OCI-LY7 (cell line): ENCODE measurements at places on chromosomes 11 and 22. TPM values are rescaled to one million over a fixed set of nuclear protein-coding genes. Genes with fewer than 3 reads are reported as not detected.

Gene CASP5
- not detected in 2 replicates for total RNA-seq

Gene PAAF1
- total RNA-seq: 35.0 and 35.5 TPM in 2 replicates

DNA sequence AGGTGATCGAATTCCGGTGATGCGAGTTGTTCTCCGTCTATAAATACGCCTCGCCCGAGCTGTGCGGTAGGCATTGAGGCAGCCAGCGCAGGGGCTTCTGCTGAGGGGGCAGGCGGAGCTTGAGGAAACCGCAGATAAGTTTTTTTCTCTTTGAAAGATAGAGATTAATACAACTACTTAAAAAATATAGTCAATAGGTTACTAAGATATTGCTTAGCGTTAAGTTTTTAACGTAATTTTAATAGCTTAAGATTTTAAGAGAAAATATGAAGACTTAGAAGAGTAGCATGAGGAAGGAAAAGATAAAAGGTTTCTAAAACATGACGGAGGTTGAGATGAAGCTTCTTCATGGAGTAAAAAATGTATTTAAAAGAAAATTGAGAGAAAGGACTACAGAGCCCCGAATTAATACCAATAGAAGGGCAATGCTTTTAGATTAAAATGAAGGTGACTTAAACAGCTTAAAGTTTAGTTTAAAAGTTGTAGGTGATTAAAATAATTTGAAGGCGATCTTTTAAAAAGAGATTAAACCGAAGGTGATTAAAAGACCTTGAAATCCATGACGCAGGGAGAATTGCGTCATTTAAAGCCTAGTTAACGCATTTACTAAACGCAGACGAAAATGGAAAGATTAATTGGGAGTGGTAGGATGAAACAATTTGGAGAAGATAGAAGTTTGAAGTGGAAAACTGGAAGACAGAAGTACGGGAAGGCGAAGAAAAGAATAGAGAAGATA lies at the start of gene MALAT1:
TSS of gene MALAT1 (plus strand) at position 69 of the 736 bp plus-strand sequence.
- peak; percentile 97 for DNase-seq

- no peak for DNase-seq
These were observed 4.9 kb upstream of the APOA5 start for GRCh38 chr11:116796548-116796947.

Gene ARHGAP8
- total RNA-seq: not detected in 2 replicates

Gene C1QTNF5
- total RNA-seq: not detected in 2 replicates

DNA sequence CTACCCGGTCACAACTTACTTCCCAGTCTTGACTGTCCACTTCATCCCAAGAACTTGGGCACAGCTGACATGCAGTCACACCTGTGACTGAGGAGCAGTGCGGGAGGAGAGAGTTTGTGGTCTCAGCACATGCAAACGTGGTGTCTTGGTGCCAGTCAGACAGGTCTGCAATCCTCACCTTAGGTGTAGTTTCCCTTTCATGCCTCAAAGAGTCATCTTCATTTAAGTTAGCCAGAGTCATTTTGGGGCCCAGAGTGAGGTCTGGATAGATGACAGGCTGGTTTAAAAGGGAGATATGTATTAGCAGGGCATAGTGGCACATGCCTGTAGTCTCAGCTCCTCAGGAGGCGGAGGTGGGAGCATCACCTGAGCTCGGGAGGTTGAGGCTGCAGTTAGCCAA lies 108.5 kb upstream of the SORL1-AS1 start:
- no peak for DNase-seq

Gene TRIM51
- not detected in 2 replicates for total RNA-seq

DNA sequence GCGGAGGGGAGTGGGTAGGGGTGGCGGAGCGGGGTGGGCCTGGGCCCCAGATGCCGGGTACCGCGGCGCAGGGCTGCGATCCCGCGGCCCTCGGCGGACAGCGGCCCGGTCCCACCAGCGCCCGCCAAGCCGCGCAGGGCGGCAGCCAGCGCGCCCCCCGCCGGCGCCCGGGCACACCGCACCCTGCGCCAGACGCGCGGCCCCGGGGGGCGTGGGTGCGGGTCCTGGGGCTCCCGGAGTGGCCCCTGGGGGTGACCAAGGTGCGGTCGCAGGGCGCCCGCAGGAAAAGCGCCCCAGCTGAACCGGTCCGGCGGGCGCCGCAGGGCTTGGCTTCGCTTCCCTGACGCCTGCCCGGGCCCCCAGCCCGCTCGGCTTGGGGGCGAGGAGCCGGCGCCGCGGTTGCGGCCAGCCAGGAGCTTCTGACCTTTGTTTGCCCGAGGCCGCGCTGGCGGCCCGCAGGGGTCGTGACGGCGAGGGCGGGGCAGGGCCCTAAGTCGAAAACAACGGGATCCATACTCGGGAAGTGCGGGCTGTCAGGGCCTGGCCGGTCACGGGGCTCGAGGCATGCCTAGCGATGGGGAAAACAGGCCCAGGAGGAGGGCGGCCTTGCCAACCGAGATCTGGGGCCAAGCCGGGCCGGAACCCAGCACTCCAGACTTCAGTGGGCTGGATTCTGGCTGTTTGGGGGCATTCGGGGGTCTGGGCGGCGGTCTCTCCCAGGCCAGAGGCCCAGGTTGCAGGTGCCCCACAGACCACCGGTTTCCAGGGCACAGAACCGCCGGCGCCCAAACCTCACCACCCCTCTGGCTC lies 581 bp upstream of the AP5B1 start:
- no peak for DNase-seq

Gene FGF4
- total RNA-seq: not detected in 2 replicates

DNA sequence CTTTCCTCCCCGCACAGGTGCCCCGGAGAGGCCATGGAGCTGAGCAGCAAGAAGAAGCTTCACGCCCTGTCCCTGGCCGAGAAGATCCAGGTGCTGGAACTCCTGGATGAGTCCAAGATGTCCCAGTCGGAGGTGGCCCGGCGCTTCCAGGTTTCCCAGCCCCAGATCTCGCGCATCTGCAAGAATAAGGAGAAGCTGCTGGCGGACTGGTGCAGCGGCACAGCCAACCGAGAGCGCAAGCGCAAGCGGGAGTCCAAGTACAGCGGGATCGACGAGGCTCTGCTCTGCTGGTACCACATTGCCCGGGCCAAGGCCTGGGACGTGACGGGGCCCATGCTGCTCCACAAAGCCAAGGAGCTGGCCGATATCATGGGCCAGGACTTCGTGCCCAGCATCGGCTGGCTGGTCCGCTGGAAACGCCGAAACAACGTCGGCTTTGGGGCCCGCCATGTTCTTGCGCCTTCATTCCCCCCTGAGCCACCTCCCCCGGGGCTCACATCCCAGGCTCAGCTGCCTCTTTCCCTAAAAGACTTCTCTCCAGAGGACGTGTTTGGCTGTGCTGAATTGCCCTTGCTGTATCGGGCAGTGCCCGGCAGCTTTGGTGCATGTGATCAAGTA lies 1.3 kb downstream of the TIGD3 start:
- DNase-seq: no peak

GRCh38 chr11:10488121-10488933 lies 33.3 kb downstream of the AMPD3 start:
- DNase-seq: peak; percentile 23

- no peak for DNase-seq
These were observed 64.8 kb downstream of the STIM1 start for GRCh38 chr11:3920148-3920852.

- DNase-seq: no peak
These were observed 6.9 kb upstream of the ETS1 start for GRCh38 chr11:128594226-128594625.

DNA sequence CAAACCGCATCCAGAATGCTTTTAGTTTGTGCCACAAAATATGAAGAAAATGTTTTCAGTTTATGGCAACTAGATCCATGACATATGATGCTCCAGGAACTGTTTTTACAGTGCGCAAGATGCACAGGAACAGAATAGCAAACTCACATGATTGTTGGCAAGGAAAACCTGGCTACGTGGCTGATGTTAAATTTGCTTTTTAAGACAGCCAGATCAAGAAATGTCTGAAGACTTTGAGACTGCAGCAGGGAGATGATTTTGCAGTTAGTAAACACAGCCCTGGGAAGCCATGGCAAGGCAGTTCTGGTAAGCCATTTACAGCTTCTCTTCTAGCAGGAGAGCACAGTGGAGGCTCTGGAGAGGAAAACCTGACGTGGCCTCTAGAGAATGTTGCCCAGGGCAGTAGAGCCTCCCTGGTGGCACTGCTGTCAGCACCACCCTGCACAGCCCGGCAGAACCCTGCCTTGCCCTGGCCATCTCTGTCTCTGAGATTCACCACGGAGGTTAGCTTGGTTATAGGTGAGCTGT lies 69.8 kb upstream of the TNRC6B start:
- peak; percentile 9 for DNase-seq

GRCh38 chr22:46693634-46694415 lies 44.2 kb downstream of the CERK start:
- DNase-seq: peak; percentile 42

DNA sequence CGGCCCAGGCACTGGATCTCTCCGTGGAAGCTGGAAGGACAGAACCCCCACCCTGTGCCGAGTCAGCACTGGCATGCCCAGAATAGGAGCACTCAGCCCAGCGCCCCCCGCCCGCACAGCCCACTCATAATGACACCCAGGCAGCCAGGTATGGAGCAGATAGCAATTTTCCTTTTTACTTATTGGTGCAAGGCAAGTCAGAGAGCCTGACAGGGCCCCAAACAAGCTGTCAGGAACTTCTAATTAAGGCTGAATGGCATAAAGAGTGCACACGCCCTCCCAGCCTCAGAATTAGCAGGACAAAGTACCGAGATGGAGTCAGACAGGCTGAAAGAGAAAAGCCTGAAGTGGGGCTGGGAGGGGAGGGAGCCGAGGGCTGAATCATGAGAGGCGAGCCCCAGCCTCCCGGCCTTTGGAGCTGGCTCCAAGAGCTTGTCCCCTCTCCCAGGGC lies 76.9 kb downstream of the DSCAML1 start:
- no peak for DNase-seq

Gene XRCC6
- total RNA-seq: 374 and 426 TPM in 2 replicates

Gene NXPE2
- total RNA-seq: not detected in 2 replicates

DNA sequence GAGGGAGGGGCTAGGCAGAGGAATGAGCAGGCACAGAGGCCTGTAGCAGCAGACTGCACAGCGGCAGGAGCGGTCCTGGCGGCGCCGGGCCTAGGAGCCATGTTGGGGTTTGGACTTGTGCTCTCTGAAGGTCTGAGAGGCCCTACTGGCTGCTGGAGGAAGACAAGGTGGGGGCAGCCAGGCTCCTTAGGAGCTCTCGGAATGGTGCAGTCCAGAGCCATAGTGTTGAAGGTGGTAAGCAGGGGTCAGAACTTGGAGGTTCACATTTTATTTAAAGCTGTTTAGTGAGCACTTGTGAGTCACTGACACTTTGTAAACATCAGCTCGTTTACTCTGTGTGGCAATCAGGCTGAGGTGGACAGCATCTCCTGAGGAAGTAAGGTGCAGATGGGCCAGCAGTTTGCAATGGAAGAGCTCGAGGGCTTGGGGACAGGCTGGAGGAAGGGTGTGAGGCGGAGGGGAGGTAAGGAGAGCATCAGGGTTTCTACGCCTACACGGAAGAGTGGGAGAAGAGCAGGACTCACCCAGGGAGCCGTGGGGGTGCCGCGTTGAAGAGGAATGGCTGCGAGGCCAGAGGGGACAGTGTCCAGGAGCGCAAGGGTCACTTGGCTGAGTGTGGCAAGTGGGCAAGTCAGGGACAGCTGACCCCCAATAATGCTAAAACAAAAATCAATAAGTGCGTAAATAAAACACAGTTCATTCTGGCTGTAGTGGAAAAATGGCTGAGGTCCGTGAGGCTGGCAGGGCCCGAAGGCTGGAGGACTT lies 10.0 kb upstream of the TMEM191C start:
- DNase-seq: no peak

Gene RAG1
- 0.65 TPM in 1 of 2 replicates, not detected in the other for total RNA-seq

- DNase-seq: no peak
These were observed 43.2 kb upstream of the FADD start for GRCh38 chr11:70159627-70160570.

- peak; percentile 17 for DNase-seq
These were observed 40.6 kb upstream of the ARL14EP start for GRCh38 chr11:30282289-30282631.

Gene RCN1
- 0.74 TPM in 1 of 2 replicates, not detected in the other for total RNA-seq

Gene SLC35E4
- total RNA-seq: 2.3 and 3.0 TPM in 2 replicates

Gene PNPLA3
- not detected in 2 replicates for total RNA-seq

Gene OR5F1
- not detected in 2 replicates for total RNA-seq

Gene OR5P2
- total RNA-seq: not detected in 2 replicates

- DNase-seq: peak; percentile 76
These were observed 17.3 kb downstream of the EPS8L2 start for GRCh38 chr11:723120-723883.

DNA sequence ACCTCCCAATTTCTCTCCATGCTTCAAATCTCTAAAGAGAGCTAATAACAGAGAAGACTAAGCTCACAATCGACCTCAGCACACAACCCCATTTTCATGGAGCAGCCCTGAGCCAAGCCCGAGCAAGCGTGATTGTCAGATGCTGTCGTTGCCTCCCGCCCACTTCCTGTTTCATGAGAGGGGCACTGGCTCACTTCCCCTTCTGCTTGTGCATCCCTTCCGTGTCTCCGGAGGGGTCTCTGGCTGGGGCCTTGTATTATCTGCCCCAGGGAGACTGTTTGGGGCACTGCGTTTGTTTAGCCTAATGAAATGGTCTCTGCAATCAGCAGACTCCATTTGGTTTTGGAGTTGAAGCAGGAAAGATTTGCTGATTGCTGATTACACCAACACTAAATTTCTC lies 181.3 kb upstream of the SEZ6L start:
- DNase-seq: peak; percentile 50

Gene APOL3
- total RNA-seq: 14.4 and 19.6 TPM in 2 replicates

Gene UPB1
- 0.70 and 0.85 TPM in 2 replicates for total RNA-seq

Gene RASL10A
- total RNA-seq: 23.3 and 23.7 TPM in 2 replicates

DNA sequence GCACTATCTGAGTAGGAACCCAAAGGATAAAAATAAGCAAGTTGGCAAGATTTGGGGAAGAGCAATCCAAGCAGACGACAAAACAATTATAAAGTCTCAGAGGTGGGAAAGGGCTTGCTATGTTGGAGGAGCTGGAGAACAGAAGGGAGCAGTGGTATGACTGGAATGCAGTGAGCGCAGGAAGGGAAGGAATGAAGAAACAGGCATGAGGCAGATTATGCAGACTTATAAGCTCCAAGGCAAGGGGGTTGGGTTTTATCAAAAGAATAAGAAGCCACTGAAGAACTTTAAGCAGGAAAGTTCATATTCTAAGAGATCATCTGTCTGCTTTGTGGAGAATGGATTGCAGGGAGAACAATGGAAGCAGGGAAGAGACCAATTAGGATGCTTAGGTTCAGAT lies 31.7 kb downstream of the PGM2L1 start:
- no peak for DNase-seq

Gene KCNA4
- not detected in 2 replicates for total RNA-seq

GRCh38 chr11:119258983-119259382 lies 52.8 kb downstream of the CBL start:
- DNase-seq: peak; percentile 10

DNA sequence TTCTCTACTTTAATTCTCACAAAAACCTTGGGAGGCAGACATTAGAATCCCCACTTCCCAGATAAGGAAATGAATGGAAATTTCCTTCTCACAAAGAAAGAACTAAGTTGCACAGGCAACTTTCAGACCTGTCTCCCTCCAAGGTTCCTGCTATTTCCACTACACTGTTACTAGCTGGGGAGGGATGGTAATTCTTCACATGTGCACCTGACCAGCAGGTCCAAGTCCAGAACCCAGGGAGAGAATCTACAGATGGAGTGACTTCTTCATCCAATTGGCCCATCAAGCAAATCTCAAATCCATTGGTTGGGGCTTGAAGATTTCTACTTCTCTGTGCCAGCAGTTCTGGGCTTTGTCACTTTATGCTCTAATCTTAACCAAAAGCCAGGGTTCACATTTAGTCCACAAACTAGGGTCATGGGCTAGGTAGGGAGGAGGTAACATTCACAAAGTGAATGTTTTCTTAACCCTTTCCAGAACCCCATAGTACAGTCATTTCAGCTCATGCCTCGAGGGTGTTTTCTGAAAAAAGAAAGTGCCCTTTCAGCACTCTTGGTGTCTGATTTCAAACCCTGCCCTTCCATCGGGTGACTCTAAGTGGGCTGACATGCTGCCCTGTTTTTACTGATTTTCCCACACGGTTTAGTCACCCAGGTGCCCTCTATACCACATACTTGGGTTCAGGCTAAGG lies 2.7 kb downstream of the POU2AF1 start:
- no peak for DNase-seq

Gene THYN1
- 51.6 and 52.4 TPM in 2 replicates for total RNA-seq
